ENCODE measurements at places on chromosomes 3 and 15.
A peak's percentile ranks its signal among the peaks of the same experiment; 100 is the strongest.

DNA sequence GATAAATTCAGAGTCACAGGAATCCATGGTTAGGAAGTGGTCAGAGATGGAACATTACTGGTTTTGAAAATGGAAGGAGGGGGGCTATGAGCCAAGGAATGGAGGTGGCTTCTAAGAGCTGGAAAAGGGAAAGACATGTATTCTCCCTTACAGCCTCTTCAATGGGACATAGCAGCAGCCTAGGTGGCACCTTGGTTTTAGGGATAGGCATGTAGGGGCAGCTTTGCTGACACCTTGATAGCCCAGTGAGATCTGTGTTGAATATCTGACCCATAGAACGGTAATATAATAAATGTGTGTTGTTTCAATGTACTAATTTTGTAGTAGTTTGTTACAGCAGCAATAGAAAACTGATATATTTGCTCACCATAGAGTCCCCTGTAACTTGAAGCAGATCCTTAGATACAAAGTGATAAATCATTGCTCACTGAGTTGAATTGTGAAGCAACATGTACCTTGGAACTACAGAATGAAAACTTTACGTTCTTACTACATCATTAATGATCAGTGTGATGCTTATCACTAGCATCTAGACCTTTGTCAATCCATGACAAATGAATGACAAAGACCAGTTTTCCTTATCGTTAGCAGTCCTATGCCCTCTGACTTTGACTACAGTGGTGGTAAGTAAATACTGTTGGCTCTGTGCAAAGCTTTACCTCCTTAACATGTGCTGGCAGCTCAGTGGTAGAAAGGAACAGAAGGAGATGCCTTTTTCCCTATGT is 53.8 kb downstream of the TMEM45A start:
- no peak for DNase-seq

DNA sequence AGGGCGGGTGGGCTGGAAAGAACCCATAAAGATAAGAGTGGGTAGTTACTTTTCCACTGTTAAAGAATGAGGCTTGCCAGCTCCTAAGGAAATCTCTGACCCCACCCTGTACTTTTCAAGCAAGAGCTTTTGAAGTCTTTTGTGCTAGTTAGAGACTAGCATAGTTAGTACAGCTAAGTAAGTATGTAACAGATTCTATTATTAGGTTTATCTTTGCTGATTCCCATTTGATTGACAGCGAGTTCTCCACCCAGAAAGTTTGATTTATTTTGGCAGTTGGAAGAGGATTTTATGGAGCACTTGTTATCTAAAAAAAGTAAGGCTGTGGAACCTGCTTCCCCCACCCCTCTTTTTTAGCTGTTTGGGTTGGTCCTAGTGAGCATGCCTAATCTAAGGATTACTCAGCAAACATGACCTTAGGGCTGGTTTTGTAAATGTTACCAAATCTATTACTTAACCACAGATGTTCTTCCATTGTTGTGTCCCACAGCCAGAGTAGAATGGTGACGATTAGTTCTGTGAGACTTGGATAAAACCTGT is 57.6 kb downstream of the FNDC3B start:
- no peak for DNase-seq

- no peak for DNase-seq
These were observed 73.9 kb downstream of the SUCLG2 start for GRCh38 chr3:67580430-67581000.

DNA sequence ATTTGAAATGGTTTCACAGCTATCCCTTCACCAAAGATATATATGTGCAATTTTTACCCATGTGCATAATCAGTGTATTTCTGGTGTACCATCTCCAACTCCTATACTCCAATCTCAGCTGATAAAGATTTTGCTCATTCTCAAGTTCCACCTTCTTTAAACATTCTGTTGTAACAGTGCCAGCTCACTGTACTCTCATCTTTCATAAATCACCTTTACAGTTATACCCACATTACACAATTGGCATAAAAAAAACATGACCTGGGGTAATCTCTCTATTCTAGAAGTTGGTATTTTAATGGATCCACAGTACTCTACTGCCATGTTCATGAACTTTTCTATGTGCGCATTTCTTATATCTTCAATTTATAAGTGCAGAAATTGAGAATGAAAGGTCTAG is 339.9 kb upstream of the DPH6 start:
- no peak for DNase-seq

GRCh38 chr3:11509173-11510000 is 134.3 kb downstream of the VGLL4 start:
- DNase-seq: peak; percentile 34

DNA sequence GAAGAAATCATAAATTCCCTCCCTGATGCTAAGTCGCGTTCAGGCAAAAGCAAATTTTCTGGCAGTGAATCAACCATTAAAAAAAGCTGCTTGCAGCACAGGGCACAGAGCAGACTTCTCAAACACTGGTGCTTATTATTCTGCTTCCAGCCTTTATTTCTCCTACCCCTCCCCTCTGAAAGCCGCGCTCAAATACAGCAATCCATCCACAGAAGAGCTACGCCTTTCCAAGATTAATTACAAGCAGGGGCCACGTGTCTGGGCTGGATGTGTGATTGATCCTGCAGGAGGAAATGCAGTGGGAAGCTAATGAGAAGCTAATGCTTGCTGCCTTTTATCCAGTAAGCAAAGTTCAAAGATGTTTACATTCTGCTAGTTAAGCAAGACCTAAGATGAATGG is 134.9 kb upstream of the TOPAZ1 start:
- peak; percentile 58 for DNase-seq

DNA sequence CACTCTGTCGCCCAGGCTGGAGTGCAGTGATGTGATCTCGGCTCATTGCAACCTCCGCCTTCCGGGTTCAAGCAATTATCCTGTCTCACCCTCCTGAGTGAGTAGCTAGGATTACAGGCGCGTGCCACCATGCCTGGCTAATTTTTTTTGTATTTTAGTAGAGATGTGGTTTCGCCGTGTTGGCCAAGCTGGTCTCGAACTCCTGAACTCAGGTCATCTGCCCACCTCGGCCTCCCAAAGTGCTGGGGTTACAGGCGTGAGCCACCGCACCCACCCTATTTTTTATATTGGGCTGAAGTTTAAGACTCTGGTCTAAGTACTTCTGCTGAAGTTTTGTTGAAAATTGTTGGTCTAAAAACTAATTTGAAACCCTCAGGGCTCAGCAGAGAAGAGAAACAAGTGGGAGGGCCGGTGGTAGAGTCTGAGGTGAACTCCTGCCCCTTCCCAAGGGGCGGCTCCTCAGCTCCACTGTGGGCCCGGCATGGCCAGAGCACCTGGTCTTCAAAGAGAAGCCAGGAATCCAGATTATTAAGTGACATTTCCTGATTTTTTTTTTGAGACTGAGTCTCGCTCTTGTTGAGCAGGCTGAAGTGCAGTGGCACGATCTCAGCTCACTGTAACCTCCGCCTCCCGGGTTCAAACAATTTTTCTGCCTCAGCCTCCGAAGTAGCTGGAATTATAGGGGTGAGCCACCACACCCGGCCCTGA is 4.0 kb downstream of the HDAC11 start:
- DNase-seq: no peak

GRCh38 chr3:146071632-146072031 is 89.4 kb downstream of the PLOD2 start:
- no peak for DNase-seq

DNA sequence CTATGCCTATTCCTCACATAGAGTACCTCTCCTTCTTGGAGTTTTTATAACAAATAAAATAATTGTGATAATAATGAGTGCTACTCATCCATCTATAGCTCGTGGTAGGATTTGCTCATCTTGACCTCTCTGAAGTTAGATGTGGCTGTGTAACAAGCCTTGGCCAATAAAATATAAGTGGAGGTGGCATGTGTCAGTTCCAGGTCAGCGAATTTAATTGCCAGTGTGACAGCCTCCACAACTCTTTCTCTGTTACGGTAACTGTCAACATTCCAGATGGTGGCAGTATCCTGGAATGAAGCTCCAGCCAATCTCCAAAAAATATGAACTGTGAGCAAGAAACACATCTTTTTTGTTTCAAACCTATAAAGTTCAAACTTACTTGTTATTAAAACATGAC is 13.8 kb downstream of the CLRN1 start:
- no peak for DNase-seq

Data from head of caudate nucleus (tissue), 42 donors.